PC-9 (cell line): ENCODE measurements at places on chromosomes 6 and 20. TPM values are rescaled to one million over a fixed set of nuclear protein-coding genes. Genes with fewer than 3 reads are reported as not detected.

DNA sequence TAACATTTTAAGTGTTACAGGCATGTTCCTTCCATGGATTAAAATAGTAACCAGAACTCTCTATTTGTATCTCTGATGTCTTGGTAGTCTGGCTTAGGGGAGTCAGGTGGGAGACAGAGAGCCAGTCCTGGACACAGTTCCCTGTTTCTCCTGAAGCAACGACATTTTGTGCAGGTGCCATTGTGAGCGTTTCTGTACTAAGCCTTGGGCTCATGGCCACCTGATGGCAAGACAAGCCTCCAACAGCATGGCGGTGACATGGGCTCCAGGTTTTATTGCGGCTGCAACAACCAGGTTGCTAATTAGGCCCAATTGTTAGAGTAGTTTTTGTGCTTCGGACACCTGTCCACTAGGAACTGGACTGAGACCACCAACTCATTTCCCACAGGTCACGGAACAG is 105.3 kb downstream of the PRDM13 start:
- no peaks in the 10 kb centered on the region for H3K4me1 ChIP-seq
- DNase-seq = no peak
- no peaks in the 10 kb centered on the region for H3K27me3 ChIP-seq
- H3K27ac ChIP-seq = no peak overlapping the region

CFAP206 gene
- 2.9 and 3.2 TPM in 2 replicates for total RNA-seq

GRCh38 chr20:33677991-33678702 is 3.9 kb upstream of the NECAB3 start:
- no peaks in the 10 kb centered on the region for H3K36me3 ChIP-seq
- peaks cover 7% of the 10 kb centered on the region; the same call in 1 of the 2 replicates for H3K4me1 ChIP-seq
- H3K4me3 ChIP-seq = no peak overlapping the region
- DNase-seq = peak; percentile 25

DNA sequence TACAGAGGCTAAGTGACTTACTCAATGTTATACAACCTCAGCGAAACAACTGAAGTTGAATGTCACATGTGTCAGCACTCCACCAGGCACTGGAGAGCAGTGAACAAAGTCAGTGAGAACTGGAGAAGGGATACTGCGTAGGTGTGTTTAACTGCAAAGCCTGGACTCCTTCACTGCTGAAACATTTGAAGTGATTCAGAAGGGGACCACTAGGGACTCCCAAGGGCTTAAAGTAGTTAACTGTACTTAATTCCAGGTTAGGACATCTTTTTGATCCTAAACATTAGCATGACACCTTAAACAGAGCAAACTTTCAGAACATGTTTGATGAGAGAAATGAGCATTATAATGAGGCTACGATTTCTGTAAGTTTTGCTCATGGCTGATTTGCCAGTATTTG is 45.0 kb upstream of the ZBTB24 start:
- H3K27ac ChIP-seq = no peak overlapping the region
- H3K27me3 ChIP-seq = no peaks in the 10 kb centered on the region
- H3K36me3 ChIP-seq = no peaks in the 10 kb centered on the region
- no peaks in the 10 kb centered on the region for H3K4me1 ChIP-seq
- DNase-seq = no peak

DZANK1 gene
- 4.4 and 7.3 TPM in 2 replicates for total RNA-seq

DNA sequence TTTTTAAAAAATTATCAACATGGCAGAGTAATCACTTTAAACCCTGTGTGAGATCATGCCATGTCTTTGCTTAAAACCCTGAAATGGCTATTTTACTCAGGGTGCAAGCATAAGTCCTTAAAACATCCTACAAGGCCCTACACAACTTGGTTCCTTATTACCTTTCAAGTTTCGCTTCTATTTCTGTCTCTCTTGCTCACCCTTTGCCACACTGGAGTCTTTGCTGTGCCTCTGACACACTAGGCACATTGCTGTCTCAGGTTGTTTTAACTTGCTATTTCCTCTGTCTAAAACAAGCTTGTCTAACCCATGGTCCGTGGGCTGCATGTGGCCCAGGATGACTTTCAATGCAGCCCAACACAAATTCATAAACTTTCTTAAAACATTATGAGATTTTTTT is 55.6 kb downstream of the KIAA0408 start:
- no peaks in the 10 kb centered on the region for H3K4me1 ChIP-seq
- no peaks in the 10 kb centered on the region for H3K36me3 ChIP-seq

- H3K4me3 ChIP-seq = no peak overlapping the region
- DNase-seq = no peak
- H3K27me3 ChIP-seq = no peaks in the 10 kb centered on the region
- H3K36me3 ChIP-seq = no peaks in the 10 kb centered on the region
- peaks cover 28% of the 10 kb centered on the region for H3K4me1 ChIP-seq
Measured at GRCh38 chr6:134082191-134082590, 29.8 kb upstream of the SLC2A12 start.

DNA sequence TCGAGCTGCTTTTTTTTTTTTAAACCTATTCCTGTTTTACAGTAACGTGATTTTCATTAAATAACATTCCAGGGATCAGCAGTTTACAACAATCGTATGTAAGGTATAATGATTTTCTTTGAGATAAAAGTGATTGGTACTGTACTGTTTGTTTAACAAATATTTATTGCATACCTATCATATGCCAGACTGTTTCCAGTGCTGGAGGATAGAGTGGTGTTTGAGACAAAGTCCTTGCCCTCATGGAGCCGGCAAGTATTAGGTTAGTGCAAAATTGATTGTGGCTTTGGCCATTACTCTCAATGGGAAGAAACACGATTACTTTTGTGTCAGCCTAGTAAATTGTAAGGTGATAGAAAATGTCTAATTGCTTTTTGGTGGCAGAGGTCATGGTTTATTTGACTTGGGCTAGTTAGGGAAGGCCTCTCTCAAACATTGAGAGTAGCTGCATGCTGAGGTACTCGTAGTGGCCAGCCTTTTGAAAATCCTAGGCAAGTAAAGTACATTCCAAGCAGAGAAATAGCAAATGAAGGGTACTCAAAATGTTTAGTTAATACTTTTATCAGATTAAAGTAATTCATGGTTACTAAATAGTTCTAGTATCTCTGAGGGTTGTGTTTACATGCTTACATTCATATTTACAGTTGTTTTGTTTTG is 35.6 kb downstream of the PHF3 start:
- DNase-seq = no peak
- no peaks in the 10 kb centered on the region for H3K4me1 ChIP-seq

- no peak overlapping the region for H3K4me3 ChIP-seq
- H3K27ac ChIP-seq = peak overlapping the region; percentile 54; the same call in 1 of the 2 replicates
- H3K27me3 ChIP-seq = no peaks in the 10 kb centered on the region
- no peak for DNase-seq
- H3K4me1 ChIP-seq = peaks cover 32% of the 10 kb centered on the region
Measured at GRCh38 chr6:143746202-143747119, 68.7 kb downstream of the PHACTR2 start.

- DNase-seq = no peak
- H3K4me3 ChIP-seq = no peak overlapping the region
- peaks cover 64% of the 10 kb centered on the region for H3K27me3 ChIP-seq
- H3K36me3 ChIP-seq = no peaks in the 10 kb centered on the region
Measured at GRCh38 chr6:165704045-165704748, 41.2 kb upstream of the PDE10A start.

MMP24 gene
- total RNA-seq = 0.45 and 0.48 TPM in 2 replicates

MYLK4 gene
- 1.1 and 1.6 TPM in 2 replicates for total RNA-seq

- H3K36me3 ChIP-seq = no peaks in the 10 kb centered on the region
- DNase-seq = no peak
- no peak overlapping the region for H3K27ac ChIP-seq
- peaks cover 77% of the 10 kb centered on the region for H3K27me3 ChIP-seq
- no peak overlapping the region for H3K4me3 ChIP-seq
Measured at GRCh38 chr6:39797751-39798150, 5.6 kb downstream of the DAAM2 start.

- no peak overlapping the region for H3K4me3 ChIP-seq
- no peak overlapping the region for H3K27ac ChIP-seq
- no peaks in the 10 kb centered on the region for H3K27me3 ChIP-seq
- H3K4me1 ChIP-seq = no peaks in the 10 kb centered on the region
Measured at GRCh38 chr20:33697129-33697528, 10.9 kb upstream of the E2F1 start.

DNA sequence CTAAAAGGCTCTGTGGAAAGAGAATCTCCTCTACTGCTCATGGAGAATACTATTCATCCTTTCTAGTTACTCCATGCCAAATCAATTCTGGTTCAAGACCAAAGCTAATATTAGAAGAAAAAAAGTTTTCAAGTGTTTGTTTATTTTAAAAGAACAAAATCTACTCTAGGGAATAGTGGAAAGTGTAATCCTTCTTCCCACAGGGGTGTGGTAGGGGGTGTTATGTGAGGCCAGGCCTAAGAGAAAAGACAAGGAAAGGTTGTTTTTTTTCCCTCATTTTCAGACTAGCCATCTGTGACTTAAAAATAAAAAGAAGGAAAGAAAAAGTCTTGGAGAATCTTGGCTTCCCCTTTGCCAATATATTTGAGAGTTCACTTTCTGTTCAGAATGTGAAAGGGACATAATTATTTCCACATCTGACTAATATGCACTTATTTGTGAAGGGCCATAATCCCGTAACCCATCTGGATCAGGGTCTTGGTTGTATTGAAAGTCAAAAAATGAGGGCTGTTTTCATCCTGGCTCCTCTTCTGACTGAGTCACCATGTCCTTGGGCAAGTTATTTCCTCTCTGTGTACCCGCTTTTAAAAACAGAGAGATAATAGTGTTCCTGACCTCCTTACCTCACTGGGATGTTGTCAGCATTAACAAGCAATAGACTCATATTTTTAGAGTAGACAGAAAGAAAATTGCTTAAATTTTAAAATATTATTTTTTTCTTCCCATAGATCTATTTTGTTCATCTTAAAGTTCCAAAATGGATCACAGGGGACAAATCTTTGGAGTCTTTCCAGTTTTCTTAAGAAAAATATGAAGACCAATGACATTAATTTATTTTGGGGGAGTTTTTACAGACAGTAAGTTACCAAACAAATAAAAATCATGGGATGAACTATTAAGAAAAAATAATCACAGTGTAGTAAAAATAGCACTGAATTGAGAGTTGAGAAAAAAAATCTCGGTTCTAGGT is 233.7 kb downstream of the IBTK start:
- H3K4me3 ChIP-seq = no peak overlapping the region
- H3K4me1 ChIP-seq = peaks cover 20% of the 10 kb centered on the region
- H3K27ac ChIP-seq = no peak overlapping the region
- no peak for DNase-seq
- no peaks in the 10 kb centered on the region for H3K36me3 ChIP-seq

DNA sequence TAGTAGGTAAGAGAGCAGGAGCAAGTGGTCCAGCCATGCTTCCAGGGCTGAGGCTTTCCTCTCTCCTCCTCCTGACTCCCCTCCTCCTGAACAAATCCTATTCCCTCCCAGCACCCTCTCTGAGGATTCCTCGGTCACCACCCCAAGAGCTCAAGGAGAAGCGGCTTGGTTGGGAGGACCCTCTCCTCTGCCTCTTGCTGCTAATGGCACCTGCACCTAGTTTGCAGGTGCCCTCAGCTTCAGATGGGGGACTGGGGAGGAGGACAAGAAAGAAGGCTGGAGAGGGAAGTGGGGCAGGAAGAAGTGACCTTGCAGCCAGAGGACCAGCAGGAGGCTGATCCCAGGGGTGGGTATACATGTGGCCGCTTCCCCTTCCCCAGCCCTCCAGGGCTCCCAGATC is 17.5 kb downstream of the NCR2 start:
- no peaks in the 10 kb centered on the region for H3K4me1 ChIP-seq
- no peak for DNase-seq
- H3K36me3 ChIP-seq = no peaks in the 10 kb centered on the region
- peaks cover 71% of the 10 kb centered on the region for H3K27me3 ChIP-seq

RSPH4A gene
- total RNA-seq = 0.13 and 0.24 TPM in 2 replicates

GRCh38 chr6:3957321-3957720 is 108.1 kb downstream of the FAM50B start:
- DNase-seq = no peak
- H3K27me3 ChIP-seq = no peaks in the 10 kb centered on the region
- no peak overlapping the region for H3K27ac ChIP-seq
- H3K4me1 ChIP-seq = no peaks in the 10 kb centered on the region

- no peak overlapping the region for H3K27ac ChIP-seq
- H3K27me3 ChIP-seq = no peaks in the 10 kb centered on the region
- no peak overlapping the region for H3K4me3 ChIP-seq
- no peaks in the 10 kb centered on the region for H3K4me1 ChIP-seq
- no peaks in the 10 kb centered on the region for H3K36me3 ChIP-seq
- DNase-seq = no peak
Measured at GRCh38 chr6:116327803-116328527, 42.8 kb upstream of the DSE start.
